EL (cell line): ENCODE measurements at places on chromosomes 3 and 15.
A peak's percentile ranks its signal among the peaks of the same experiment; 100 is the strongest.

DNA sequence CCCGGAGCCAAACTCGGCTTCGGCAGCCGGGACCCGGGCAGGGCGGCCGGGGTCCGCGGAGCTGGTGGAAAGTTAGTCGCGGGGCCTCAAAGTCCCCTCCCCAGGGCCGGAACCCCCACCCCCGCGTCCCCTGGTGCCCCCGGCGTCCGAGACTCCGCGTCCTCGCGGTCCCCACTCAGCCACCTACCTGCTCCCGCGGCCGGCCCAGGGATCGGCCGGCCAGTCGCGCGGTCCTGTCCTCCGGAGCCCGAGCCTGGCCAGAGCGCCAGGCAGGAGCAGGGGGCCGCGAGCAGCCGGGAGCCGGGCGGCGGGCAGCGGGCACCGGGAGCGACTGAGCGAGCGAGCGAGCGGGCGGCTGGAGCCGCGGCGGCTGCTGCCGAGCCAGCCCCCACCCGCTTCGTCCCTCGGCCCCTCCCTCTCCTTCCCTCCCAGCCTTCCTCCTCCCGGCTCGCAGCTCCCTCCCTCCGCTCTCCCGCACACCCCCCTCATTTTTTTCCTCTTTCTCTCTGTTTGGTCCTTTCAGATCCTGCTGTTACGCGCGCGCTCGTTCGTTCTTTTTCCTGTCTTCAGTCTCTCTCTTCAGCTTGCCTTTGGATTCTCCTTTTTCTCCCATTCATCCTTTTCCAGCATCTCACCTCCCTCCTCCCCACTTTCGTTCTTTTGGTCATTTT is at the start of gene MEGF11:
Gene MEGF11 (minus strand): TSS at position 333 of the 671 bp plus-strand sequence. CDS start 125,347 bp downstream, outside the sequence.
- DNase-seq: peak; percentile 33

GRCh38 chr15:99098991-99099390 is 5.9 kb upstream of the SYNM start:
- no peak for DNase-seq

DNA sequence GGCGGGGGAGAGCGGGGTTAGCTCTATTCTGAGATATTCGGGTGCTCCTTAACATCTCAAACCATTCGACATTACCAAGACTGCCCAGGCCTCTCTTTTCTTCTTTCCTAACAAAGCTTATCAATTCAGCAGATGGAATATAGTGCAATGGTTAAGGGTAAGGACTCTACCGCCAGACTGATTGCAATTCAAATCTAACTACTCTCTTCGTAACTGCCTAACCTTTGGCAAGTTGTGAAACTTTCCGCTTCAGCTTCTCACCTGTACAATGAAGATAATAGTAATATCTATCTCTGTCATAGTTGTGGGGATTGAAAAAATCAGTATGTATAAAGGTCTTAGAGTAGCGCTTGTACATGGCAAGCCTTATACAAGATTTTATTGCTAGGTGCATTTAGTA is 972 bp downstream of the UBA5 start:
- DNase-seq: peak; percentile 2

DNA sequence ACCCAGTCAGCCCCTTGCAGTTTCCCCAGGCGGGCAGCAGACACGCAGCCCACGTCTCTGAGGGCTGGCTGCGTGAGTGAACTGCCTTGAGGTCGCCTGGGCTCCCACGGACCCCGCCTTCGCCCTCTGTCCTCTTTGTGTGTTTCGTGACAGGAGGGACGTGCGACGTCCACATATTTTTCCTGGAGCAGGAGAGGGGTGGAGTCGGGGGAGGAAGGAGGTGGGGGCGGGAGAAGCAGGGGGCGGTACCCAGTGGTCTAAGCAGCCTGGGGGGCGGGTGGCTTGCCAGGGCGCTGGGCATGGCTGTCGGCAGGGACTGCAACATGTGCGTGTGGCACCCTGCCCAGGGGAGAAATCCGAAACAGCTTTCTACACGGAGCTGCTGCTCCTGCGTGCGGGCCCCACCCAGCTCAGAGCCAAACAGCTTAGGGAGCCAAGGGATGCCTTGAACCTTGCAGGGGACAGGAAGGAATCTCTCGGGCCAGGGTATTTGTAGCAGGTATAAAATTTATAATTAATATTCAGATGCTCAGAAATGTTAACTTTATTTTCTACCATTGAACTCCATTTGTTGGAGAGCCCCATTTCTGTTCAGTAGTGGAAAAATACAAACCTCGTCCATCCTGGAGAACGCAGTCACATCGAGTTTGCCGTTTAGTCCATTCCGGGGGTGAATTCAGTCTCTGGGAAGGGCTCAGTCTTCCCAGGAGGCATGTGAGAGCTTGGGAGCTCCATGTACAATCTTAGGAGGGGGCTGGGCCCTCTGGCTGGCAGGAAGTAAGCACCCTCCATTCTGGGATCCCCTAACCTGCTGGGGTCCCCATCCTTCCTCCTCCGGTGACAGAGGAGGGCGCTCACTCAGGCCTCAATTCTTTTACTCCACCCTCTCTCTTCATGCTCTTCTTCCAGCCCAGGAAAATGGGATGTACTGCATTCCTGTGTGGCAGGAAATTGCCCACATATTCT is 79.1 kb upstream of the MEF2A start:
- DNase-seq: peak; percentile 86

- DNase-seq: peak; percentile 84
These were observed 2.9 kb upstream of the FAM43A start for GRCh38 chr3:194682694-194683310.

DNA sequence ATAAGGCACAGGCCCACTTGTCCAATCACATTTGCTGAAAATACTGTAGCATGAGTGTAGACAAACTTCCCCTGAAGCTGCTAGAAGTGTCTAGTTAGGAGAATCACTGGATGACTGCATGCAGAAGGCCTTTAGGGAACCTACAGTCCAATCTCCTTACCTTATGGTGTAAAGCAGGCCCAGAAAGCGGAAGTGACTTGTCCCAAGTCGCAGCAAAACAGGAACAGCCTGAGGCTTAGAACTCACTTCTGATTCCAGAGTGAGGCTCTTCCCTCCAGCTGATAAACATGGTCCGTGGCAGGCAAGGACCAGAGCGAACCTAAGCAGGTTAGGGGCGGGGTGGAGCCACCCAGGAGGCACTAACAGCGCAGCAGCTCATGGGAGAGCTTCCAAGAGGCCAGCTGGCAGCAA is 2.5 kb downstream of the GRAMD2A start:
- DNase-seq: no peak

GRCh38 chr15:92883876-92884435 is 16.2 kb upstream of the CHD2 start:
- no peak for DNase-seq

GRCh38 chr15:56838085-56838484 is 80.4 kb upstream of the TCF12 start:
- no peak for DNase-seq

GRCh38 chr3:16802389-16802788 is 82.4 kb upstream of the PLCL2 start:
- no peak for DNase-seq

DNA sequence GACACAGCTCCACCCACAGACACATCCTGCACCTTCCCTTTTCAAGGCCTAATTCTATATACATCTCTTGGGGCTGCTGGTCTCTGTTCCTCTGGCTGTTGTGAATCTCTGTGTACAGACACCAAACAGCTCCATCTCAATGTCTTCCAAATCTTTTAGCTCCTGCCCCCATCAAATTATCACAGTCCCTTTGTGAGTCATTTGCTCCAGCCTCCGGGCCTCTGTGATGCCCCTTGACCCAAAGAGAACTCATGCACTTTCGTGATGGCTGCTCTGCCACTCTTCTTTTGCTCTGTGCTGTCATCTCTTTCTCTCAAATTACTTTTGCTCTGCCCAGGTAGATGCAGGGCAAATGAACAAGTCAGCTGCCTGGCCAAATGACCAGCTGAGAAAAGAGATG is 369.0 kb upstream of the CDIN1 start:
- no peak for DNase-seq

DNA sequence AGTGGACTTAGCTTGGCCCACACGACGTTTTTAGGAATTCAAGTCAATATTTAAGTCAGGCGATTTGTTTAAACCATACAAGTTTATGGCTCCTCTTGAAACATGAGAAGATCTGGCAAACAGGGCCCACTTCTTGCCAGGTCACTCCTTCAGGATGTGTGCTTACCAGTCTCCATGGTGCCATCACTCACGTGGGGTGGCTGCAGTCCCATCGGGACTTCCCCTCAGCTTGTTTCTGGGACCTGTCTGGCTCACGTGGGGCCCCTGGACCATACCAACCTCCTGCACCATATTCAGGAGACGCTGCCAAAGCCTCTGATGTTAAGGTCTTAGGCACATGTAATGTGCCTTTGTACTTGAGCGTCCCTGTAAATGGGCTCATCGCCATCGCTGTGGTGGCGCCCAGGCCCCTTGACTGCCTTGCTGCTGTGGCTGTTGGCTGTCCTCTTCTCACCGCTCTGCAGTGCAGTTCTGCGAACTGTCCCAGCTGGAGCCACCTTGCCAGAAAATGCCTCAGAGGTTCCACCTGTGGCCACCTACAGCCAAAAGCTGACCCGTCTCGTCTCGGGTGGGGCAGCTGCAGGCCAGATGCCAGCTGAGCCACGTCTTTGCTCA is 8.9 kb downstream of the MCM2 start:
- no peak for DNase-seq

GRCh38 chr3:107201146-107201545 is 176.1 kb upstream of the CCDC54 start:
- no peak for DNase-seq
